Stimulated activated CD8-positive, alpha-beta memory T cell treated with anti-CD3 and anti-CD28 coated beads, Interleukin-4, amount 100 ng/mL, for 4 hours (primary cell): ENCODE measurements at places on chromosomes 13 and 19.

DNA sequence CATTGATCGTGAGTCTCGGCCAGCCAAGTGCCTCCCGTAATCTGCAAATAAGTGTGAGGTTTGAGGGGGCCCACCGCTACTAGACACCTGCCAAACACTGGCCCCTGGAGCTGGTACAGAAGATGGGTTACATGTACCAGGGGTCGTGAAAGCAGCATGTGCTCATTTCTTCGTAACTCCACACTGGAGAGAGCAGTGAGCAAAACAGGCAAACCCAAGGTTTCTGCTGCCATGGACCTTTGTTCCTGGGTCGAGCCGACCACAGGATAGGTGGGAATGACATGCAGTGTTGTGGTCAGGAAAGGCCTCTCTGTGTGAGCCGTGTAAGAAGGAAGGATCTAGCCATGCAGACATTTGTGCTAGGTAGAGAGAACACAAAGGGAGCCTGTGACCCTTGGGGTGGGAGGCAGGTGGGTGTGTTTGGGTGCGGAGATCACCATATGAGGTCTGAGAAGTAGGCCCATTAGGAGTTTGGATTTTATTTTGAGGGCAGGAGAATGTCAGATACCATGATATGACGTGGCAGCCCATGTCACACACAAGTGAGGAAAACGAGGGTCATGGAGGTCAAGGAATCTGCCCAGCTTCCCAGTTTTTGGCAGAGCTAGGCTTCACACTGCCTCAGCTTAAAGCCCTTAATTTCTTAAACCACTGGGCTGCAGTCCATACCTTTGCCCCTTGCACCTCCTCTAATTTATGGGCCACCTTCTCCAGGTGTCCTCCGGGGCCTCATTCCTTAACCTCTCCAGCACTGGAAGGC is 919 bp downstream of the GTF3A start:
- no peak for DNase-seq

DNA sequence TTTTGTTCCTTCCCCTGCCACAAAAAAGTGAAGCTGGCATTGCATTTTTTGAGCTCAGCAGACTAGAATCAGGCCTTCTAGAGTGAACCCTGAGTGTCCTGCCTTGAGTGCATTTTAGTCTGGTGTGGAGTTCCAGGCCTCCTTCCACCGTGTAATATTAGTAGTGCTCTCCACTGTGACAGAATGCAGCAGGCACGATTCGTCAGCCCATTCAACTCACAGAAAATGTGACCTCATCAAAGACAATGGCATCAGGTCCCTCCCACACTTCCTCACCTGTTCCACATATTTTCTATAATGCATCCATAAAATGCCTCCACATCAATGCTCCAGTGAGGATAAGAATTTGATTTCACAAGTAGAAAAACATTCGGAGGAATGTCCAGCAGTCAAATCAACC is 227.6 kb downstream of the FGF9 start:
- no peak for DNase-seq

DNA sequence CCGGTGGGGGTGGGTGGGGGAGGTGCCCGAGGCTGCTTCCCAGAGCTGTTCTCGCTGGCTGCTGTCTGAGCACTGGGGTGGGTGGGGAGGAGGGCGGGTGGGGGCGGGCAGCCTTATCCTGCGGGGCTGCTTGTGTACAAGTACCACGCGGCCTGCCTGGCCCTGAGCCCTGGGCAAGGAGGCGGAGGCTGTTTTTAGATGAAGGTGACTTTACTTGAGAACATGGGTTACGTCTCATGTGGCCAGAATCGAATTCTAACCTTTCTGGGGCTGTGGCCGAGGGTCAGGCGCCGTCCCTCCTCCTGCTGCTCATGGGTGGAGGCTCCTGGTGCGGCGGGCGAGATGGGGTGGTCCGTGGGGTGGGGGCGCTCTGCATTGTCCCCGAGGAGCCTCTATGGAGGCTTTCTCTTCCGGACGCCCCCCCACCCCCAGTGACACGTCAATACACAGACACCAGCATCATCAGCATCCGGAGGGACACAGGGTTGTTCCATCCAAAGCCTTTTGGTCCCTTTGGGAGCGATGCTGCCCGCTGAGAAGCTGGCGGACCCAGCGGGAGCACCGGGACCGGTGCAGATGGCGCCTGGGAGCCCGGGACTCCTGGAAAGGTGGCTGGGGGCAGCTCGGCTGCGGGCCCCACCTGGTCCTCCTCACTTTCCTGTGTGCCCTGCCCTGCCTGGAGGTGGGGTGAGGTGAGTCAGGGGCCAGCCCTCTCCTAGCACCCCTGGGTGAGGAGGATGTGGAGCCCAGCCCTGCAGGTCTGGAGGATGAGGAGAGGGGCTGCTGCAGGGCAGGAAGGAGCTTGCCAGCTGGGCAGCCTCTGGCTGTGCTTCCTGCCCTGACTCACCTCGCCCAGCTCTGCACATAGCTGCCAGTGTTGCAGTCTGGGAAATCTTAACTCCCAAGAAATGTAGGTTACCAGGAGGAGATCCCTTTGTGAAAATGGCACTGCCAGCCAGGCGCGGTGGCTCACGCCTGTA is 3.4 kb downstream of the BSG start:
- DNase-seq, result no peak

DNA sequence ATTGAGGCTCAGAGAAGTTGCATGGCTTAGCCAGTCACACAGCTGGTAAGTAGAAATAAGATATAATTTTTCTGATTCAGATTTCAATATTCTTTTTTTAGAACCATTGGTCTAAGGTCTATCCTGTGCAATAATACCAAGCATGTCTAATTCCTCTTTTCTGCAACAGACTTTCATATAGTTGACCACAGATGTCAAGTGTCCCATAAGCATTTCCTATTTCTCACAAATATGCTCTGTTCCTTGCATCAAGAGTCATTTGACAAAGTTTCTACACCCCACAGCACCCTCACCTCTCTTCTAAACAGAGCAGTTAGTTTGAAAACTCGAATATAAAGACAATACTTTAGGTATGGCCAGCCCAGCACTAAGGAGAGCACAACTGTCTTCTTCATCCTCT is 26.8 kb upstream of the SACS start:
- DNase-seq, result no peak

- DNase-seq, result no peak
Observed at GRCh38 chr13:52366291-52366690, 39.7 kb downstream of the THSD1 start.

DNA sequence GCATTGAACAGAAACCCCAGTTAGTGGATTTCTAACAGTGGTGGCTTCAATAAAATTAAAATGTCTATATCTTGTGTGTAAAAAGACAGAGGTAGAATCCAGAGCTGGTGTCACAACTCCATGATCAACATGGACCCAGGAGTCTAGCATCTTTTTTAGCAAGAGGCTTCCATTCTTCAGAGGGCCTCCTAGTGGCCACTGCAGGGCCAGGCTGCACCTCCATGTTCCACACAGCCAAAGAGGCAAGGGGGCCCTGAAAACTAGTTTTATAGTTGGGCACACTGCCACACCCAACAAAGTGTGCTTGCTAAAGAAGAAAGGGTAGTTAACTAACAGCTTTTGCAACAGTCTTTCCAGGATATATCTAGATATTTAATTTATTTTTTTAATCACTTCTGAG is 12.9 kb downstream of the N4BP2L1 start:
- no peak for DNase-seq

DNA sequence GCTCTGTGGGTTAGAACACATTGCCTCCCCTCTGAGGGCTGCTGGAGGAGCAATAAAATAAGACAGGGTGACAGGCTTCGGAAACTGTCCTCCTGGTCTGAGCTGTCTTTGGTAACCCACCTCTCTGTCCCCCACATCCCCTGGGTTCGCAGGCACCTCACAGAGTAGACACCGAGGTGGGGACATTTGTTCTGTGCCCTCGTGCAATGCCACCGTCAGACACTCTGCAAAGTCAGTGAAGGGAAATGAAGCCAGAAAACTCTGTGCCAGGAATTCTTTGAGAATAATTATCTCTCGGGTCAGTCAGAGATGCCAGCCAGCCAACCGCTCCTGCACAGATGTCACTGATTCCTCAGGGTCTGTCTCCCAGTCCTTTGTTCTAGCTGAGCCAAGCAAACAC is 493.6 kb downstream of the FOXO1 start:
- DNase-seq, result no peak

- no peak for DNase-seq
Observed at GRCh38 chr19:58123354-58123753, 25.3 kb upstream of the ZSCAN18 start.

DNA sequence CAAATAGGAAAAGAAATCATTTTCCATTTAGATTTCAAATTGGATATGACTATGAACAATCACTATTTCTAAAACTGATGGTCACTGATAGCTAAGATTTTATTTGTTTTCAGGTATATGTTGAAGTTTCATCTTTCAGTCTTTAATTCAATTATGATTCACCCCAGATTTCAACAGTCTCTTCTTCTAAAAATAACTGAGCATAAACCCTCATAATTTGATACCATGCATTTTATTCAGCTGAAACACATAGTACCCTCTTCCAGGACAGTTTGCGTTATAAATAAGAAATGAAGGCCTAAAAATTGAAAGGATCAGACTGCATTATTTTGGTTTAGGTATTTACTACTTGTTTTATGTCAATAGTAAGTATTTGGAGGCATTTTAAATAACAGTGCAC is 428.5 kb upstream of the NBEA start:
- DNase-seq, result no peak

GRCh38 chr13:61779456-61779855 is 363.8 kb upstream of the PCDH20 start:
- DNase-seq, result no peak

GRCh38 chr13:30847650-30848307 is 58.3 kb upstream of the MEDAG start:
- DNase-seq, result no peak
